ENCODE measurements at places on chromosomes 6 and 20.

DNA sequence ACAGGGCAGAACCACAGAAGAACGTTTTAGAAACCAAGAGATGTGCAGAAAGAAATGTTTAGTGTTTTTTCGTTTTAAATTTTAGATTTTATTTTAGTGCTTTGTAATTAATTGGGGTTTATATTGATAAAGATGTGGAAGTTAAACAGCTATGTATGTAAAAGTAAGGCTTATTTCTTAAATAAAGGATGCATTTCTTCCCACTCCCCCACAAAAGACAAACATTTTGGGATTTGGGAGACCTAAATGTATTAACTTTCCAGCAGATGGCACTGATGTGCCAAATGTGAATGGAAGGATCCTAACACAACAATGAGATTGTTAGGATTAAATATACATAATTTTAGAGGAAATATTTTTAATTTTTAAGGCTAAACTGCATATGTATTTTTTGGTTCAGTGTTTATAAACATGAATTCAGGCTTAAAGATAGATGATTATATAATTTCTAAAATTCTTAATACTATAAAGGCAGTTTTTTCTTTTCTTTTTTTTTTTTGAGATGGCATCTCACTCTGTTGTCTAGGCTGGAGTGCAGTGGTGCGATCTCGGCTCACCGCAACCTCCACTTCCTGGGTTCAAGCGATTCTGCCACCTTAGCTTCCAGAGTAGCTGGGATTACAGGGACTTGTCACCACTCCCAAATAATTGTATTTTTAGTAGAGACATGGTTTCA, 12.0 kb downstream of the PFDN4 start:
- peak; percentile 65 for ATAC-seq

- no peak for ATAC-seq
Measured at GRCh38 chr6:73515204-73515655, 5.6 kb downstream of the EEF1A1 start.

- ATAC-seq: no peak
Measured at GRCh38 chr6:167496707-167497106, 171.8 kb downstream of the TTLL2 start.

DNA sequence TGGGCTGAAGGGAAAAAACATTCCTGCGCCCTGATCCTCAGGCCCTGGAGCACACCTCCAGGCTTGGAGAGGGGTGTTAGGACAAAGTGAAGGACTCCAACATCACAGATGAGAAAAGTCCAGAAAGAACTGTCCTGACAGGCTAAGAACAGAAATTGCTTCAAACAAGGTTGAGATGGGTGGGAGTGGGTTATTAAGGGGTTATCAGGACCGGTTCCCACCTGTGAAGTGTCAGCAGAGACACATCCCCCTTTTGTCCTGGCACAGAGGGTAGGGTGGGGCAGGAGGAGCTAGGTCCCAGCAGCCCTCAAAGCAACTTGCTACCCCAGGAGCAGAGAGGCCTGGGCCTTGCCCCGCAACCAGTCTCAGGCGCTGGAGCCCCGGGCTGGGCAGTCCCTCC, 3.5 kb downstream of the SPDEF start:
- no peak for ATAC-seq

DNA sequence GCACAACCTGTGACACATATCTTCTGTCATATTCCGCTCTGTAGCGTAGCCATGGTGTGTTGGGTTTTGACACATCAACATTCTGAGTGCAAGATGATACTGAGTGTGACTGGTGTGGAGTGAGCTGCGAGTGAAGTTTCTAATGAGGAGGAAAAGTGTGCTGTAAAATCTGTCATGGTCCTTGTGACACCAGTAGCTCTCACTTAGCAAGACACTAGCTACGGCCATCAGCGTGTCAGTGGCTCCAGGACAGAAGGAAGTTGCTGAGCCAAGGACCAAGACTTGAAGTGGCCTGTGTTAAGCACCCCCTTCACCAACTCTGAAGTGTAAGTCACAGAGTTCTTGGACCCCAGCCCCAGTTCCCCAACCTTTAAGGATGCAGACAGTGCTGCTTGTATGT, 72.1 kb downstream of the TSHZ2 start:
- no peak for ATAC-seq

DNA sequence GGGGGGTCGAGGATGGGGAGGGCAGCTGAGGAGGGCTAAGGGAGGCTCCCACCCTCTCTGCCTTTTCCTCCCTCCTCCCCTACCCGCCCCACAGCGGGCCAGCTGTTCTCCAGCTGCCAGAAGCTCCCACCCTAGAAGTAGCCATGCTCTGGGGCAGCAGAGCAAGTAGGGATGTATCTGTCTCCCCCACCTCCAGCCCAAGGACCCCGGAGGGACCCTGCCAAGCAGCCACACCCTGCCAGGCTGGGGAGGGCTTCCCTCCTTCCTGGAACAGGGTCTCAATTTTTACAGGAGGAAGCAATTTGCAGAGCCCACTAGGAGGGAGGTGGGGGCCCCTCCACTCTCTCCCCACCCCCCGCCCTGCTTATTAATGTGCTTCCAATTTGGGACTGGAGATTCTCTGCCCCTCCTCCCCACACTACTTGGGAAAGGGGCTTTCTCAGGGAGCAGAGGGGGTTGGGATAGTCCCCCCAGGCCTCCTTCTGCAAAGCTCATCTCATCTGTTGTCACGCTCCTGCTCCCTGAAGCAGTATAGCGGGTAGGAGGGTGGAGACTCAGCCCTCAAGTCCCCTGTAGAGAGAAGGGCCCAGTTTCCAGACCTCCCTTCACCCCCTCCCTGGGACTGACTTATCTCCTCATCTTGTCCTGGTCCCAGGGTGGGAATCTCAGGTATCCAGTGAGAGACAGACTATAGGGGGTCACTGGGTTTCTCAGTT, 4.5 kb downstream of the TEAD3 start:
- ATAC-seq: no peak

DNA sequence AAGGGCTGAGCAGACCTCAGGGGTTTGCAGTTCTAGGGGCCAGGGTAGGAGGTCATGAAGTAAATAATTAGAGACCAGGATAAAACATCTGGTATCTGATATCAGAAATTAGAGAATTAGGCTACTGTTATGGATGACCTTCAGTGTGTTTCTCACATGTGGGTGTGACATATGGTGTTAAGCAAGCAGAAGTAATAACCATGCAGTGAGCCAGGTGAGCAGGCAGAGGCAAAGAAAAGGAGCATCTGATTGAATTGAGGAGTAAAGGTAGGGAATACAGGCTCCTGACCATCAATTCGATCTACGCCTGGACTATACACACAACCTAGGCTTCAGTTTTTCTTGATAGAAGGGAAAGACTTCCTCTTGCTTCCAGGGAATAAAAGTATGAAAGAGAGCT, 34.7 kb upstream of the MAP3K7 start:
- no peak for ATAC-seq

- no peak for ATAC-seq
Measured at GRCh38 chr20:47243003-47243402, 113.5 kb downstream of the ZMYND8 start.

DNA sequence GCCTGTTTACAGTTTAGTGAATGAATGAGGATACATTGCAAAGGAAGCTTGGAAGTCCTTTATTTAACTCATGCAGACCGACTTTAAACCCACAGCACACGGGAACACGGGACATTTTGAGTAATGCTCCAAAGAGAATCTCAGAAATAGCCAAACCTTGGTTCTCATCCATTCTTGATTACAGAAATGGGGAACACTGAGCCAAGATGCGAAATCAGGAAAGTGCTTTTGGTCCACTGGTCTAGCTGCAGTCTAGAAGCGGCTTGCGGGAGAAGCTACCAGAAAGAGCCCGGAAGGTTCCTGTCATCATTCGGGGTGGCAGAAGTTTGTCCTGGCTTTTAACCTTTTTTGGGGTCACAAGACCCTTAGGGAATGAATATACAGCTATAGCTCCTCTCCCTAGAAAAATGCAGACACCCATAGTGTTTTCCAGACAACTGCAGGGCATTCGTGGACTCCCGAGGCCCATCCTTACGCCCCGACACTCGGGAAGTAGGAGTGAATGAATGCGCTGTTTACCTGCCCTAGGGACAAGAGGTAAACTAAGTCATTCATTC, 475 bp upstream of the TMEM181 start:
- ATAC-seq: no peak

DNA sequence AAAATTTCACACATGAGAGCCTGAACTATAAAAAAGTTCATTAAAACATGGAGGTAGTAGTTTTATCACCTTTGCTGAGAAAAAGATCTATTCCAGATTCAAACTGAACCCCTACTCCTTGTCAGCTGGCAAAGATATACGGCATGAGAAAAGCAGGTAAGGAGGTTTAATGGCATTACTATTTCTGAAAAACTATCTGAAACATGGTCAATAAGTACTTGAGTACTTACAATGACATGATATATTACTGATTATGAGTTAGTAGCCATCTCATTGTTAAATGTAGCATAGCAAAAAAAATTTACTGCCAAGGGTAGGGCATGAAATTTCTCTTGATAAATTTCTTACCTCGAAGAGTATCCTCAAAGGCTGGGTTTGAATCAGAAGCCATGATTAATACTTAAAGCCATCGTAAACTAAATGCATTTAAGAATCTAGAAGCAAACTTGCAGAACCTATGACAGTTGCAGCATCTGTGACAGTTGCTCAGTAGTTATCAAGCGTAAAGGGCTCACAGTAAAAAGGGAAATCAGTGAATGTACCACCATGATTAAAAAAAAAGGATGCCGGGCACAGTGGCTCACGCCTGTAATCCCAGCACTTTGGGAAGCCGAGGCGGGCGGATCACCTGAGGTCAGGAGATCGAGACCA, 8.7 kb downstream of the SLC17A5 start:
- ATAC-seq: peak; percentile 24

GRCh38 chr6:107653861-107654394, 164.0 kb downstream of the SOBP start:
- no peak for ATAC-seq

GRCh38 chr6:160041608-160042007, 72.7 kb downstream of the IGF2R start:
- peak; percentile 52 for ATAC-seq

DNA sequence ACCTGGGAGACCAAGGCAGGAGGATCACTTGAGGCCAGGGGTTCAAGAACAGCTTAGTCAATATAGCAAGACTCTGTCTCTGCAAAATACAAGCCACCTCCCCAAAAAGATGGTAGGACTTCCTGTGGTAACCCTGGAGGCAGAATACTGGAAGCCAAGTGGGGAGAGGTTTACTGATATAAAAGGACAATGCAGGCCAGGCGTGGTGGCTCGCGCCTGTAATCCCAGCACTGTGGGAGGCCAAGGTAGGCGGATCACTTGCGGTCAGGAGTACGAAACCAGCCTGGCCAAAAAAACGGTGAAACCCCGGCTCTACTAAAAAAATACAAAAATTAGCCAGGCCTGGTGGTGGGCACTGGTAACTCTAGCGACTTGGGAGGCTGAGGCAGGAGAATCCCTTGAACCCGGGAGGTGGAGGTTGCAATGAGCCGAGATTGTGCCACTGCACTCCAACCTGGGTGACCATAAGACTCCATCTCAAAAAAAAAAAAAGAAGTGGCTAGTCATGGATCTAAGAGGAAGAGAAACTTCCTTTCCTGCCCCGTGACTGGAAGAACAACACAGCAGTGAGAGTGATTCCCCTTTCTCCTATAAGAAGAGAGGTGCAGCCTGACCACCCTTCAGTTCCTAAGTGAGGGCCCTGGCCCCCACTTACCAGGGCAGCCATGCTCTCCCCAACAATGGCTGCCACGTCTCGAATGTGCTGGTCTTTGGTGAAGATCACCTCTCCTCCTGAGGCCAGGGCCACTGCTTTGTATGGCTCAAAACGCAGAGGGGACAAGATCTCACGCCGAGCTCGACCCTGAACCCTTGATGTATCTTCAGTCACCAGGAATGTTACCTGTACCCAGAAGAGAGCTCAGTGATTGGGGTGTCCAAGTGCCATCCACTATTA, 6.2 kb downstream of the SAPCD1 start:
- ATAC-seq: no peak

DNA sequence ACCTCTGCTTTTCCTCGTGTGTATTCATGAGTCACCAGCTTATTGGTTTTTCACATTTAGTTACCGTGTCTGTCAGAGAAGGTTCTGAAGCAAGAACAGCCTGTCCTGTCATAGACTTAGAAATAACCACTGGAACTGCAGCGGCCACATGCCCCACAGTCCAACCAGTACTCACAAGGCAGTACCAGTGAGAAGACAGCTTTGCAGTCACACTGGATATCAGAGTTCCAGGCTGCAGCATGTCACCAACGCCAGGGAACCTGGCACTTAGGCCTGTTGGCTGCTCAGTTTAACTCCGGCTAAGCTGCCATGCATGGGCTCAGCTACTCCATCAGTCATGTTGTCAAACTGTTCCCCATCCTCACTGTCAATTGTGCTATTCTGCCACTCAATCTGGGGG, 40.1 kb downstream of the ADNP start:
- ATAC-seq: no peak

GRCh38 chr6:169490830-169491229, 211.0 kb downstream of the WDR27 start:
- ATAC-seq: no peak

- ATAC-seq: no peak
Measured at GRCh38 chr20:2378893-2379292, 1.8 kb upstream of the TGM6 start.

GRCh38 chr20:40610730-40611129, 78.3 kb downstream of the MAFB start:
- no peak for ATAC-seq

DNA sequence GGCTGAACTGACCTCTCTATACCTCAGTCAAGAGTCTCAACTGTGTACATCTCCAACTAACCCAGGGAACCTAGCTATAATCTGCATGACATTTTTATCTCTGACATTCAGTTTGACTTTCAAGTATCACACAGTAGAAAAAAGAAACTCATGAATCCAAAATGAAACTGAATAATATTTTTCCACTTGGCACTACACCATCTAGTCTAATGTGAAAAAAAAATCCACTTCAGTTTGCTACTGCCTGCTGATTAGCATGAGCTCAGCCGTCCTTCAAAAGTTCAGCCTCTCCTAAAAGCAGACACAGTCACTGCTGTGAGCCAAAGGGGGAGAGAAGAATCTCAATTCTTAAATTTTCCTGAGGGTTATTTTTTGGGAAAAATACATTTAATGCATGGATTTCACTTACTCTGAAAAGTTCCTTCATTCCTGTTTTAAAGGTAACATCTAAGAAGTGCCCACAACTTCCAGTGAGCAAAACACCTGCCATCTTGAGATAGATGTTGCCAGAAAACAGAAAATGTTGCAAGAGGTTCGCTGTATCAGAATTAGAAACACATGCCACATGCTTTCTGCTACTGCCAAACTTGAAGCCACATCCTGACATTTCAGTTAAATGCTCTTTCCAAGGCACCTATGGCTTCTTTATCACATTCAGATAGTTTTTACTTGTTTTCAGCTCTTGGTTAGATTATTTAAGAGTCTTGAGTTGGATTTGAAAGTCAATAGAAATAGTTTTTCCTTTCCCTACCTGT, 95.4 kb downstream of the MKKS start:
- ATAC-seq: no peak
